HTR-8/SVneo (cell line): ENCODE measurements at places on chromosomes 6 and 20.

DNA sequence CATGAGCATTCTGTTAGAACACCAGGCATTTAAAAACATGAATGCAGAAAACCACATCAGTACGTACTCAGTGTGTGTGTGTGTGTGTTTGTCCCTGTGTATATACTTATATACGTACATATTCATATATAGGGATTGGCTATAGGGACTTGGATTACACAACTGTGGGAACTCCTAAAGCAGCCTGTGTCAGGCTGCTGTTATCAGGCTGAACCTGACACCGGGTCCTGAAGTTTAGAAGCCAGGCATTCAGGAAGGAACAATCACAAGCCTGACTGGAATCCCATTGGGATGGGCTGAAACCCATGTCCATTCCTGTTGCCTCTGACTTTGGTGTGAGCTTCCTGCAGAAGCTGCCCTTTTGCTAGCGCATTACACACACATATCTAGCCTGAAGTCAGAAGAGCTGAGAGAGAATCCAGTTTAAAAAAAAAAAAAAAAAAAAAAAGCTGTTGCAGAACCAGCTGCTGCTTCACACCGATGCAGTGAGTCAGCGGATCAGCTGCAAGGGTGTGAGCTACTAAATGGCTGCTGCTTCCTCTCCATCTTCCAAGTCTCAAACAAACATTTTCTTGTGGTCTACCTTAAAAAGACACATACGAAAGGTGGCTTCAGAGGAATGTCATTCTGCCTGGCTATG, 348.1 kb downstream of the THBS2 start:
- DNase-seq, result no peak

DNA sequence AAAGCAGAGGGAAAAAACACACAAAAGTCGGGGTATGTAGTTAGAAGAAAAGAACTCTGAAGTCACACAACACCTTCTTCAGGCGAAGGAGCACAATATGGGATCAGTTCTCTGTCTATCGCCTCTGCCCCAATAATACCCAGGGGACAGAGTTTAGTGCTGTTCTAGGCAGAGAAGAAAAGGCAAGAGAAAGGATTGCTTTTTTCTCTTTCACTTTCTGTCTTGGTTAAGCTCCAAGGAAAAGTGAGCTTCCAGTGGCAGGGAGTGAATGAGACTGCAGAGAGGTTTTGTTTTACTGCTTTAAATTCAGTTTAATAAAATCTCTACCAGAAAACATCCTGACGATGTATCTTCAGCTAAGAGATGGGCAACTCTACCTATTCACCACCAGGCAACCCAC, 86.6 kb upstream of the STXBP5 start:
- no peak for DNase-seq

DNA sequence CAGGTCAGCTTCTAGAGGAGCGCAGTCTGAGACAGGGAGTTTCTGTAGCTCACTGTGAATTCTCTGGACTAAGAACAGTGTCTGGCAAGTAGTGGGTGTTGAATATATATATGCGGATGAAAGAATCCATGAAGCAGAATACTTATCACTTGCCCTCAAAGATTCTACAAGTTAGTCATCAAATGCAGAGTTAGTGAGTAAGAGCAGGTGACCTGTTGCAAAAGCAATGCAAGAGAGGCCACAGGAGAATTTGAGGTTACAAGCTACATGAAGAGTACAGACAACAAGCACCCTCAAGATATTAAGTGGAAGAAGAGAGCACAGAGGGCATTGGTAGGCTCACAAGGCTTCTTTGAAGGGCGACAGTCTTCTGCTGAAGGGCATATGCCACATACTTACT, 103.4 kb upstream of the BTBD3 start:
- no peak for DNase-seq

- DNase-seq, result no peak
Observed at GRCh38 chr20:61584851-61585250, 332.8 kb downstream of the CDH4 start.

- no peak for DNase-seq
Observed at GRCh38 chr6:33405386-33405940, 5.4 kb upstream of the PHF1 start.

GRCh38 chr6:37393381-37393929, 39.6 kb upstream of the CMTR1 start:
- DNase-seq, result no peak

GRCh38 chr6:140566781-140567277, 1192.4 kb upstream of the CITED2 start:
- no peak for DNase-seq

DNA sequence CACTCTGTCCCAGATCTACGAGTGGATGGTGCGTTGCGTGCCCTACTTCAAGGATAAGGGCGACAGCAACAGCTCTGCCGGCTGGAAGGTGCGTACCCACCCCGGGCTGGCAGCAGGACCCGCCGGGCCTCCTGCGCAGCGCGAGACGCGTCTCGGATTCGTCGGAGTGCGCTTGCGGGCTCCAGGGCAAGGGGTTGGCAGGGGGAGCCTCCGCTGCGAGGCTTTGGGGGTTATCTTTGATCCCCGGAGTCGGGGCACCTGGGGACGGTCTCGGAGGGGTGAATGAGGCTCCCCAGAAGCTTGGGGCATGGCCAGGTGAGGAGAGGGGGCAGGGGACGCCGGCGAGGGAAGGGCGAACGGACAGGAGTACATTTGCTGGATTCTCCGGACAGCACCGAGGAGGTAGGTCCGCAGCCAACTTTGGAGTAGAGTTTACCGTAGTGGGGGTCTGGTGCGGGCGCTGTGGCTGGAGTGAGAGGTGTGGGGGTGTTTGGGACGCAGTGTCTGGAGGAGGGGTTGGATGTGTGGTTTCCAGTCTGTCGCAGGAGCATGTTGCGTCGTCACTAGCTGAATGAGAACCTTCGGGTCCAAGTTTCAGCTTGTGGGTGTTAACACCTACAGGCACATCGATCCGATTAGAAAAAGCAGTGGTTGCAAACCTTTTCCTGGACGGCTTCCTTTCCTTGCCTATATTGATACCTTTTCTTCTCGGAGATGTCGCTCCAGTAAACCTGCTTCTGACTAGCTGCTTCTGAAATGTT, 1.2 kb downstream of the FOXO3 start:
- no peak for DNase-seq

DNA sequence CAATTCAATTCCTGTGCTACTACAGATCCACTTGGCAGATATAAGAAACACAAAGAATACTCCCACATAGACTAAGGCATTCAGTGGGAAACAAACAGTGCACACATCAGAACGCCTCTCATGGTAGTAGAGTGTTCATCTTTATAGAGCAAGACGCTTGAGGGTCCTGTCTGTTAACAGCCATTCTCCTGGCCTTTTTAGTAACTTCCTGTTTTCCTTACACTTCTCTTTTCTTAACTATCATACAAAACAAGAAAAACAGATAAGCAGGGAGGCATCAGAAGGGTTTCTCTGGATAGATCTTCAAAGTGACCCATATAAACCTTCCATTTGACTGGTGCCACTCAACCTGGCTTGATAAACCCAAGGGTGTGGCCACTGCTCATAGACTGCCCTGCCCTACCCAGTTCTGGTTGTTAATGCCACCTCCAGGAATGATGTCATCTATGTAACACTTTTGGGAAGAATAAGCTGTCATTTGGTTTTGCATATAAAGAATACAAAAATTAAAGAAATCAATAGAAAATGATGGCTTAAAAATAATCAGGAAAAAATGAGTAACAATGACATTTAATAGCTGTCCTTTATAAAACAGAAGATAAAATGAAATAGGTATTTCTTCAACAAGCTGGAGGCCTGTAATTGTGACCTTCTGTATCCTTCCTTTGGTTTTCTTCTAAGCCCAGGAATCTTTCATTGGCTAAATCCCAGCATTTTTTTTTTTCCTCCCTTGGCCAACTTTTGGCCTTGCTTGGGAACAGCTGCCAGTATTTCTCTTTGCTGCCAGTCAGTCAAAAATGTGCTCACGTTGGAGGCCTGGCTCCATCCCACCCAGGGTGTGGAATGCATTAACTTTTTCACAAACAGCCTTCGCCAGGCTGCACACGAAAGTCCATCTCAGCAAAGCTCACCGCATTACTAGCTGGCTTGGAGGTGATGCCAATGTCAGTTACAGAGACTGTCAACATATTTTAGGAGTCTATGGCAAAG, 103.5 kb downstream of the GJA10 start:
- no peak for DNase-seq

- peak; percentile 82 for DNase-seq
Observed at GRCh38 chr6:26234421-26235301, 130.3 kb upstream of the BTN3A2 start.

DNA sequence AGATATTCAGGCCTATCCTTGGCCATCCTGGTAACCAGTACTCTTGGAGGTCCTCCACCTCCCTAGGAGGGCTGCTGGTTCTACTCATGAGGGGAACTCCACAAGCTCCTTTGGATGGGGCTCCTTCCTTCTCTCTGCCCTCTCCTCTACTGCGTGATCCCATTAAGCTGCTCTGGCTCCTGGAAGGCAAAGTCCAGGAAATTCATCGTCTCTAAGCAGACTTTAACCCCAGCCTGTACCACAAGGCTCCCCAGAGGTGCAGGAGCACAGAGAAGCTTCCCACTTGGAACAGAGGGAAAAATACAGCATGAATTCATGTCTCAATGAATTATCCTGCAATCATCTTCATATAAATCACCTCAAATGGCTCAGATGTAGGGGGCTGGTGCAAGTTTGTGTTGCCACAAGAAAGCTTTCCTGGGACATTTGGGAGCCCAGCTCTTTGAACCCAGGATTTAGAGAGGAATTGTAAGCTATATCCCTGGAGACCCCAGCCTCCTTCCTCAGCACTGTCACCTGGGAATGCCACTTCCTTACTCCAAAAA, 355.4 kb downstream of the CDC5L start:
- no peak for DNase-seq

DNA sequence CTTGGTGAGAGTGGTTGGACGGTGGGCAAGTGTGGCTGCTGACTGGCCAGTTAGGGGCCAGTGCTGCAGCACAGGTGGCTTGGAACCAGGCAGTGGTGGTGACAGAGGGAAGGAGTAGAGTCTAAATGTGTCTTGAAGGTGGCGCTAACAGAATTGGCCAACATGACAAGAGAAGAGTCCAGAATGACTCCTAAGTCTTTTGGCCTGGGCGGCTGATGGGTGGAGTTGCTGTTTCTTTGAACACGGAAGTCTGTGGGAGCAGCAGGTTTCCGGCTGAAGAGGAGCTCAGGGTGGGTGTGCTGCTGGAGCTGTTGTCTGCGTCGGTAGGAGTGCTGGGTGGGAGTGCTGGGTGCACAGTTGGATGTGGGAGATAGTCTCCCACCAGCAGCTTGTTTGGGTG, 10.1 kb downstream of the LSM14B start:
- no peak for DNase-seq

GRCh38 chr6:16947375-16948015, 154.4 kb upstream of the STMND1 start:
- peak; percentile 72 for DNase-seq

GRCh38 chr6:5215159-5215558, 45.6 kb downstream of the LYRM4 start:
- DNase-seq, result no peak

GRCh38 chr20:47330933-47331708, 25.4 kb downstream of the ZMYND8 start:
- DNase-seq, result peak; percentile 95

DNA sequence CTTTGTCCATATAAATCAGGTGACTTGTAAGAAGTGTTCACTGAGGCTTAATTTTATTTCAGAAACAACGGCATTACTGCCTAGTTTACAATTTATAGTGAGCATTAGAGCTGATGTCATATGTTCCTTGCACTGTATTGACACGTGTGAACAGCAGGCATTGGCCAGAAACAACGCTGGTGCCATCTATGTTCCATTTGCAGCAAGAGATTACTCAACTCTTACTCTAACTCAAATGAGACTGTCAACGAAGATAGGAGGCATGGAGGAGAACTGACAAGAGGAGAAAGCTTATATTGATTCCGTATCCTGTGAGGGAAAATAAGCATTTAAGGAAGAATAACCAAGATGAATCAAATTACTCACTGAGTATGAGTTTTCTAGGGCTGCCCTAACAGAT, 48.4 kb downstream of the MTFR2 start:
- no peak for DNase-seq

- DNase-seq, result no peak
Observed at GRCh38 chr6:30591008-30591407, 19.8 kb downstream of the ABCF1 start.

- no peak for DNase-seq
Observed at GRCh38 chr6:113944701-113945100, 26.2 kb downstream of the HDAC2 start.

DNA sequence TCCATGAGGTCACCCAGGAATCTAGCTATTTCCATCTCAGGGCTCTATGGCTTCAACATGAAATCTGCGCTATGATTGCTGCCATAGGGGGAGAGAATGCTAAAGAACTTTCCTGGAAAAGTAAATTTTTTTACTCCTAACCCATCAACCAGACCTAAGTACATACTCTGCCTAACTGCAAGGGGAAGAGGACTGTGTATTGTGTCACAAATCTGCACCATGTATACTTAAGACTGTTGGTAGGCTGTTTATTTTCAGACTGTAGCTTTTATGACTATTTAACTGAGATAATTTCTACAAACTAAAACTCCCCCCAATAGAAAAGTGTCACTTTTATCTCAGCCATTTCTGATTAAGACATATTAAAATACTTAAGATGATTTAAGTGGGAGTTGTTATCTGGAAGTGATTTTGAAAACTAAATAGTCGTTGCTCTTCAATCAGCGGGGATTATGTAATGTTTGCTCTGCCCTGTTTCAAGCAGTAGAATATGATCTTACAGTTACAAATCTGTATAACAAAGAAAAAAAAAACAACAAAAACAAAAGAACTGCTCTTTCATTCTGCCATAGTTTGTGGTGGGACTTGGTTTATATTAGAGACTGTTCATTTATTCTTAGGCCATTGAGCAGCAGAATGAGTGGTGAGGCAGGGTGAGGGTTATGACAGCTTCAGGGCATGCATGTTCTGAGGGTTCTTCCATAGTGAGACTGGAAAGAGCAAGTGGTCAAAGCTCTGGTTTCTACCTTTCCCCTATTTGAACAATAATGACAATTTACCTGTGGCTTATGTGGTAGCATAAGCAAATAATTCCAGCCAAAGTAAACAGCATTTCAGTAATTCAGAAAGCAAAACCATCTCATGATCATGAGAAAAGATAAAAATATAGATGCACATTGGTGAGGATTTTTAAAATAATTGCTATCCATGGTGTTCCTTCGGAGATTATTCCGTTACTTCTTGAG, 126.3 kb upstream of the CEP162 start:
- no peak for DNase-seq

DNA sequence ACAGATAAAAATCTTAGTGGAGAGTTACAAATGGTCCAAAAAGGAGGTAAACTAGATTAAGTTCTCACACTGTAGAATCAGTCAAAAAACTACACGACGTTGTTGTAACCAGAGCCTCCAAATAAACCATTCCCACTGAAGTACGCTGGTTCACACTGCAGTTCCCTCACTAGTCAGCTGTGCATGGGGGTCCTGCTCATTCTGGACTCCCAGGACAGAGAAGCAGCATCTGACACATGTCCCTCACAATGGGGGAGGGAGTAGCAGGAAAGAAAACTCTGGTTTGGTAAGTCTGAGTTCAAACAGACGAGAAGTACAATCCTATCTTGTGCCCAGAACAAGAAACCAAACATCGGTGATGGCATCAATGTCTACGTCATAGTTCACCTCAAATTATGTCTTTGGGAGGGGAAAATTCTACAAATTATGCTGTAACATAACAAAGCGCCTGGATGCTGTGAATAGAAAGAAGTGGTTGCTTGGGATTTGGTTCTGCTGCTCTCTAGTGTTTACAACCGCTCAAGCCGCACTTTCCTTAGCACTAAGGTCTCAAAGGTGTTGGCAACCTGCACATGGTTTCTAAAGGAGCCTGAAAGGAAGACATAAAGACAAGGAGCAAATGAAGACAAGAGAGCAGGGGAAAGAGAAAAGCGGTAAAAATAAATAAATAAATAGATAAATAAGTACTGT, 208.0 kb downstream of the GMDS start:
- DNase-seq, result no peak
